ENCODE measurements at places on chromosomes 13 and 19.

- no peak for DNase-seq
Observed at GRCh38 chr19:45408830-45409556, 2.5 kb downstream of the POLR1G start.

DNA sequence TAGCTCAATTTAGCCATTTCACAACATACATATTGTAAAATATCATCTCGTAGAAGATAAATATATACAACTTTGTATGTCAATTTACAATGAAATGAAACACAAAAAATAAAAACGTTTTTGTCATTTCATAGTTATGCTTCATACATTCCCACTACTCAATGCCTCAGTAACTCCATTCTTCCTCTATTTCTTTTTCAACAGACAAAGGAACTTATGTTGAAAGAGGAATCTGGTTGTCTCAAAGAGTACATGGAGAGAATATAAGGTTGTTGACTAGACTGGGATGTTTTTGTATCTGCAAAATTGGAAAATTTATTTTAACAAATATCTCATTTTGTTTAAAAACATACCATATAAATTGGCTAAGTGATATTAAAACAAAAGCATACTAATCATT, 12.8 kb downstream of the KCTD12 start:
- no peak for DNase-seq

GRCh38 chr13:41944635-41945397, 16.1 kb downstream of the VWA8 start:
- DNase-seq: peak; percentile 15

GRCh38 chr19:12199757-12200419, 37.0 kb downstream of the ZNF136 start:
- DNase-seq: no peak

- DNase-seq: peak; percentile 96
Observed at GRCh38 chr13:25901460-25902376, 150.1 kb downstream of the SHISA2 start.

DNA sequence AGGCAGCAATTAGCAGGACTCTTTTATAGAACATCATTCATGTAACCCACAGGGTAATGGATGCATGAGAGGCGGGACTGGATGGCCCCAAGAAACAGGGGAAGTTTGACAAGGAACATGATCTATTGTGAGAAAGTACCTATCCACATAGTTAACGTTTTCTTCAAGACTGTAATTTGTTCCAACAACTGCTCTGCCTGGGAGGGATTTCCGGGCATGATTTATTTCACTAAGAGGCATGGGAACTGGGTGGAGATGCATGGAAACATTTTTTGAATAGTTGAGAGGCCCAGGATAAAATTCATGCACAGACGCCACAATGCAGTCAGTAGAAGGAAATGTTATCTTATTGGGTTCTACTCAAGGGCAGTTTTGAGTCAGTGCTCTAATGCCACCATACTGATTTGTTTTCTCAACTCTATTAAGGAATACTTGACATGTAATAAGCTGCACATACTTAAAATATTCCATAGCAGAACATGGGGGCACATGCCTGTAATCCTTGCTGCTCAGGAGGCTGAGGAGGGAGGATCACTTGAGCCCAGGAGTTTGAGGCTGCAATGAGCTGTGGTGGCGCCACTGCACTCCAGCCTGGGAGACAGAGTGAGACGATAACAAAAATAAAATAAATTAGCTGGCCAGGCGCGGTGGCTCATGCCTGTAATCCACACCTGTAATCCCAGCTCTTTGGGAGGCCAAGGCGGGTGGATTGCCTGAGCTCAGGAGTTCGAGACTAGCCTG, 9.9 kb upstream of the ATG4D start:
- no peak for DNase-seq

DNA sequence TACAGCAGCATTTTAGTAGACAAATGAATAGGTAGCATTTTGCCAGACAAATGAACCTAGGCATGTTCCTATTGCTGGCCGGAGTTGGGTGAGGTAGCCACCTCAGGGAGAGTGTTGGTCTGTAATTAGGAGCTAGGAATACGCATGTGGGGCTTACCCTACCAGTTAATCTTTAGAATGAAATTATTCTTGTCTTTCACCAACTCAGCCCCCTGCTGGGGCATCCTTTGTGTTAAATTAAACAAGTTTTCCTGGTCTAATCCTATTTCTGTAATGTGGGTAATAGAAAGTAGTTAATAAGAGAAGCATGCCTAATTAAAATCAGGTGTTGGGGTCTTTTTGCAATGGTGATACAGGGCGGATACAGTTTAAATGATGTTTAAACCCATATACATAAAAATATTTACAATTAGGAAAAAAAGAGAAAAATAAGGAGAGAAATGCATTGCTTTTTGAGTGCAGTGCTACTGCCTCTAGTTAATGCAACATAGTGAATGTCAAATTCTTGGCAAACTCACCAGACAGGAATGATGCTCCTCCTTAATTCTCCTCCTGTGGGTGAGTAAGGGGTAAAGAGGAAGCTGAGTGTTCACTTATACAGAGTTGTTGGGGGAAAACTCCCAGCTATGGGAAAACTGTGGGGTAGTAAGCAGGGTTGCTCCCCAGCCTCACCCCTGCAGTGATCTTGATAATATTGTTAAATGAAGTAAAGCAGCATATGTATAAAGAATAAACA, 276.4 kb upstream of the EDNRB start:
- DNase-seq: no peak

- DNase-seq: no peak
Observed at GRCh38 chr19:27676877-27677276, 1536.1 kb downstream of the UQCRFS1 start.

GRCh38 chr19:48755787-48756186, 463 bp downstream of the FGF21 start:
- no peak for DNase-seq

DNA sequence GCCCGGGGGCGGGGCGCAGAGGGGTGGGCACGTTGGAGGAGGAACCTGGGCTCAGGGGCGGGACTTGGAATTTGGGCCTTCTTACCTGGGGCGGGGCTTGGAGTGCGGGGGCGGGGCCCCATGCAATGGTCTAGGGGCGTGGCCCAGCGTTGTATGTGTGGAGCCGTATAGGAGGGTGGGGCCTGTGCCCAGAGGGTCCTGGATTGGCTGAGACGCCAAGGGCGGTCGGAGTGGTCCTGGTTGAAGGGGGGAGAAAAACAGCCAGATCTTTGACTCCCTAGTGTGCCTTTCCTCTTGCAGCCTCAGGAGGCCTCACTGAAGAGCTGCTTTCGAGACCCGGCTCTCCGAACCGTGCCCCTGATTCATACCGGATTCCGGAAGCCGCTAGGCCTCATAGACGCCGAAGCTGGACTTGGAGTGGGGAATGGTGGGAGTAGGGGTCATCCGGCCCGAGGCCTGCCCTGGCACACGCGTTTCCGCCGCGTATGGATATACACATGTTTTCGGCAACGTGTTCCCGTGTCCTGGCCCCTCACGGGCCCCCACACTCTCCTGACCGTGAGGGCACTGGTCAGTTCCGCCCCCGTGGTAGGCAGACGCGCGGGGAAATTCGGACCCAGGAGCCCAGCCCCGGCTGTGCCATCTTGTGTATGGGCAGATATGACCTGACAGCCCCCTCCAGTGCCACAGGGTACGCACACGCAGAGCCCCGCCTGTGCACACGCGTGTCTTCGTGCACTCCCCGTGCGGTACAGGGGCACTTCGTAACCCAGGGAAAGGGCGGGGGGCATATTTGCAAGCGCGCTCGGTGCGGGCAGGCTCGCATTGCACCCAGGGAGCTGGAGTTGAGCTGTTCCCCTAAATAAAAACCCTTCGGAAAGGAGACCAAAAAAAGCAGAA, 661 bp upstream of the PRR12 start:
- DNase-seq: peak; percentile 97

- DNase-seq: no peak
Observed at GRCh38 chr13:48506092-48506701, 26.7 kb downstream of the RCBTB2 start.

DNA sequence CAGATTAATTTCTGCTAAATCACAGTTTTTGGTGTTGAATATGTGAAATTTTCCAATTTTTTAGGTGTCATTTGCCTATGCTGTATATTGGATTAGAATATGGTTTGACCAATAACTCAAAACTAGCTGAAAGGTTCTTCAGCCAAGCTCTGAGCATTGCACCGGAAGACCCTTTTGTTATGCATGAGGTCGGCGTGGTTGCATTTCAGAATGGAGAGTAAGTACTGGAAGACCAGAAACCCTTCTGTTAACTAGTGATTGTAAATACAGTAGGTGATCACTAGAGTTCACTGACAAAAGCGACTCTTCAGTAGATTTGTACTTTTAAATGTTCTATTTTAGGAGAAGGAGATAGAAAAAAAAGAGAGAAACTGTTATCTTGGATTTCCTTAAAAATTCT, 22.3 kb downstream of the CDC16 start:
- DNase-seq: no peak

DNA sequence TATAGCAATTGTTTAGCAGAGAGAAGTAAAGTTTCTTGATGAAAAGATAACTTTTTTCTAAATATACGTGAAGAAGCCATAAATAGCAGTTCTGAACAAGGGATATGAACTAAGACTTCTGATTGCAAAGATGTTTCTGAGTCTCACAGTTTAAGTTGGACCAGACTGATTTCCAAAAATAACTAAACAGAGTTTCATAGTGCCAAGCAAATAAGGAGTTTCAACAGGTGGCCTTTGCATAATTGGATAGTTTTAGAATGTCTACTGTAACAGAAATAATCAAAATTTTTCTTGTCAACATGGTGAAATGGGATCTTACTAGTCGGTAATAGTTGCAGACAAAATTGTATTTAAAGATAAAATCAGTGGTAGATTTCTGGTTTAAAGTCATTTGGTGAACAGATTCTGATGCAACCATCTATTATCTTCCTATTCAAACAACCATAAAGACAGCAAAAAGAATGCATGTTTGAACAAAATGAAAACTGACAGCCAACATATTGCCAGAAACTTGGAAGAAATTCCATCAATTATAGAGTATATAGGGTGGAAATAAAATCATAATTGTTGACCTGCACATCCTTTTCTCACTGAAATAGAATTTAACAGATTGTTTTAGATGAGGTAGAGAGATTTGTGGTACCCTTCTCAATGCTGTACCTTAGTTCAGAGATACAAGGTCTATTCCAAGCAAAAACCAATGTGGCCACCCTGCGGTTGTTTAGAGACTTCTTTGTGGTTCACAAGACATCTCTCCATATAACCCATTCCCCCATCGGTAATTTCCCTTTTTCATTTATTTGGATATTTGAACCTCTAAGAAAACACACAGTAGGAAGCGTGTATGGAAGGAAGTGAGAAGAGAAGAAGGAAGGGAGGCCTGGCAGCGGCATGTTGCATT, 275.3 kb downstream of the COG6 start:
- DNase-seq: no peak

DNA sequence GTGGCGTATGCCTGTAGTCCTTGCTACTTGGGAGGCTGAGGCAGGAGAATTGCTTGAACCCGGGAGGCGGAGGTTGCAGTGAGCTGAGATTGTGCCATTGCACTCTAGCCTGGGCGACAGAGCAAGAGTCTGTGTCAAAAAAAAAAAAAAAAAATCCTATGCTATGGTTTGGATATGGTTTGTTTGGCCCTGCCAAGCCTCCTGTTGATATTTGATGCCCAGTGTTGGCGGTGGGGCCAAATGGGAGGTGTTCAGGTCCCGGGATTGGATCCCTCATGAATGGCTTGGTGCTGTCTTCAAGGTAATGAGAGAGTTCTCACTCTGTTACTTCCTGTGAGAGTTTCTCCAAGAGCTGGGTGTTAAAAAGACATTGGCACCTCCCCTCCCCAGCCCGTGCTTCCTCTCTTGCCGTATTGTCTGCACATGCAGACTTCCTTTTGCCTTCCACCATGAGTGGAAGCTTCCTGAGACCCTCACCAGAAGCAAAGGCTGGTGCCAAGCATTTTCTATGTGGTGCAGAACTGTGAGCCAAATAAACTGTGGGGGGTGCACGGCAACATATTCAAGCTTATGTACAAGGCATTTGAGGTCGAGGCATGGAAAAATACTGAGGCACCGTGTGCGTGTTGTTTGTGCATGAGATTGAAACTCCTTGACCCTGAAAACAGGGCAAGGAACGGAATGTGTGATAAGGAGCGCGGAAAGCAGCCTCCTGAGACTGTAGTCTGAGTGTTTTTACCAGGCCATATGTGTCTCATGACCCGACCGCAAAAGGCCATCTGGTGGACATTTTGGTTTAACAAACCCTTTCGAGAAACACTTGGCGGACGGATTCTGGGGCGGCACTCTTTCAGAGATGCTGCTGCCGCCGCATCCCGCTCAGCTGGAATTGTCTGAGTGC, 7.3 kb downstream of the SIGLEC9 start:
- DNase-seq: peak; percentile 91

GRCh38 chr13:110517505-110518225, 43.9 kb downstream of the RAB20 start:
- no peak for DNase-seq

- DNase-seq: no peak
Observed at GRCh38 chr19:33459222-33460090, 62.1 kb downstream of the PEPD start.

DNA sequence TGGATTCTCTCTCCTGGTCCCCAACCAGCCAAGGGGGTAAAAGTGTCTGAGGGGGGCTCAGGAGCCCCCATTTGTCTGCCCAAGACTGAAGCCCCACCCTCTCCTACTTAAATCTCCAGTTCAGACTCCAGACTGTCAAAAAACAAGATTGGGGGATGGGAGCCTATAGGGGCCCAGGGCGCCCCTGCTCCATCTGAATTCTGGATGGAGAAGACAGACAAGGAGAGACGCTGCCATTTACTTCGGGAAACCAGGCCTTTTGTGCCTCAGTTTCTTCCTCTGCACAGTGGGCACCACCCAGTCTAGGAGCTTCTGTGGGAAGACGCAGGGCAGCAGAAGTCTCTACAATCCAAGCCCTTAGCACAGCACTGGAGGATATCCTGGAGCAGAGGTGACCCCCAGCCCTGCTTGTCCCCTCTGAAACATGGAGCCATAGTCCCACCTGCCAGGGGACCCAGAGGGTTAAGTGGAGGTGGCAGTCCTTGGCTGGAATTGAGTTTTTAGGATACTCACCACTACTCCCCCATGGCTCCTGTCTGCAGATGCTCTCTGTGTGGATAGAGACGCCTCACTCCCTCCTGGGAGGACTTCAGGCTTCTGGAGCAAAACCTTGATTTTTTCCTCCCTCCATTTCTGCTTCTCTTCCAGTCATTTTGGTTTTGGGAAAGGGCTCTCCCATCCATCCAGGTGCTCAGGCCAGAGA, 1.7 kb upstream of the CRLF1 start:
- DNase-seq: no peak

GRCh38 chr19:29610213-29610573, 4.1 kb downstream of the POP4 start:
- DNase-seq: no peak
